ENCODE measurements at places on chromosomes 1 and 21. TPM values are rescaled to one million over a fixed set of nuclear protein-coding genes. Genes with fewer than 3 reads are reported as not detected.

DNA sequence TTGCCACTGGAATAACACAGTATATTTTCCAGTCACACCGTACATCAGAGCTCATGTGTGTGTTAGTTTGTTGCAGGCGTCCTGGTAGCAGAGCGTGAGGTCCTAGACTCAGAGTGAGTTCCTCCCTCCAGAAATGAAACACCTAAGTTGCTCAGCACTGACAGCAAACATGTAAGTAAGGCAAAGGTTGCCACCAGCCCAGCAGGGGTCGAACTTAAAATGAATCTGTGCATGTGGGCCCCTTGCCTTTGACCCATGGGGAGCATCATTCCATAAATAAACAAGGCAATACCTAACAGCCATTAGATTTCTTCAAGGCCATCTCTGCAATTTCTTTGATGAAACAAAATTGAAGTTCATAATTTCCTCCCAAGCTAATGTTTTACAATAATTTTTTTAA, 125.3 kb upstream of the ERG start:
- H3K36me3 ChIP-seq, result no peaks in the 10 kb centered on the region
- no peak overlapping the region for H3K27ac ChIP-seq
- H3K4me1 ChIP-seq, result no peaks in the 10 kb centered on the region
- DNase-seq, result no peak

DNA sequence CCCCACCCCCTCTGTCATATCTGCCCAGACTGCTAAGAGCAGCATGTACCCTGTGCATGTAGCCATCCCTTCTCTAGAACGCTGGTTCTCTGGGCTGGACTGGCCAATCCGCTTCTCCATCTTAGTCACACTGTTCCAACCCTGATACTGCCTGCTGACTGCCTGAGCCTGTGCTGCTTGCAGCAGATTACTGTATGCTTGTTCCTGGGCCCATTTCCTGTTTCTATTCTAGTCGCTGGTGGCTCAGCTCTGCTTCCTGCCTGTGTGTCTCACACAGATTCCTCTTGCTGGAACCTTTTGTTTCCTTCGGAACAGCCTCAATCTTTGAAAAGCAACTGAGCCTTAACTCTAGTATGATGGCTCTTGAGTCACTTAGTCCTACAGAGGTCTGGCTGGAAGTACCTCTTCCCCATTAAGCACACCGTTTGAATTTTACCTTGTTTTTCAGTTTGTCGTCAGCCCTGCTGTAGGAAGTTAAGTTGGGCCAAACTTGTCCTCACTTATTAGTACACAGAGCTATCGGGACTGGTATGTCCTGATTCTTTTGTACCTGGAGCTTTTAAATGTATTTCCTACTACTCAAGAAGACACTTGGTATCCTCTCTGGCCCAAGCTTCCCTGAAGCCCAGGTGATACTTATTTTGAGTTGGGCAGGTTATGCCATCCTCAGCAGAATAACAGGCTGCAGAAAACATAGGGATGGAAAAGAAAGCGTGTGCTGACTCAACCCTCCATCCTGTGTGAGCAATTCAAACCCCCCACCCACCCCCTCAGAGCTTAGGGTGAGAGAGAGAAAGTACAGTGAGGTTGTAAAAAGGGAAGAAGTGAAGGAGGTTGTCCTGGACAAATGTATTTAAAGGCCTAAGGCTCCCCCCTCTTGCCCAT, 43.4 kb upstream of the PIGV start:
- H3K4me1 ChIP-seq, result peaks cover 7% of the 10 kb centered on the region
- peaks cover 86% of the 10 kb centered on the region for H3K36me3 ChIP-seq
- peak overlapping the region; percentile 7 for H3K27ac ChIP-seq
- no peak overlapping the region for H3K4me3 ChIP-seq
- peak; percentile 77 for DNase-seq

DNA sequence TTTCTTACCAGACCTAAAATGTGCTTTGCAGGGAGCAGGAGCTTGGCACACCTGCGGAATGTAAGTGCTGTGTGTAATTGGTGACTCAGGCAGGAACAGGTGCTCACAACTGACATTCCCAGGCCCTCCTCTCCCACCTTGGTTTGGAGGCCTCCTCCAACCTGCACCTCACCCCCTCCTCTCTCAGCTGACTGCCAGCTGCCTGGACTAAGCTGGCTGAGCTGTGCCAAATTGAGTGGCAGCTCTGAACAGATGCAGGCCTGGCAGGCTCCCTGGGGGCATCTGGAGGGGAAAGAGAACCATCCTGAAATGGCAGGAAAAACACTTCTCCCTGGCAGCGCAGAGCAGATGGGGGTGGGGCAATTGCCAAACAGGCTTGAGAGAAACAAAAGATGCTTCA, 91.7 kb upstream of the PGBD5 start:
- no peak overlapping the region for H3K27ac ChIP-seq
- no peak overlapping the region for H3K4me3 ChIP-seq
- DNase-seq, result no peak

DNA sequence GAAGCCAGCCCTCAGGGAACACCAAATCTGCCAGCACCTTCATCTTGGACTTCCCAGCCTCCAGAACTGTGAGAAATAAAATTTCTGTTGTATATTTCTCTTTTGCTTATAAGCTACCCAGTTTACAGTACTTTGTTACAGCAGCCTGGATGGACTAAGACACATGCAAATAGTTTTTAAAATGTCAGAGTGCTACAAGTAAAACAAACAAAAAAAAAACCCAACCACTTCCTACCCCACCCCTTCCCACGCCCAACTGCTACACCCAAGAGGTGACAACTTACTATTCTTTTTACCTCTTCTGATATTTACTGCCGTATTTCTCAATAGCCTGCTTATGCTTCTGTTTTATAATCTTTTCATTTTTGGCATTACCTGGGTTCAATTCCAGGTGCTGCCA, 8.6 kb upstream of the SPSB1 start:
- H3K4me3 ChIP-seq, result no peak overlapping the region
- H3K36me3 ChIP-seq, result no peaks in the 10 kb centered on the region
- DNase-seq, result no peak
- peaks cover 6% of the 10 kb centered on the region for H3K4me1 ChIP-seq
- H3K27me3 ChIP-seq, result no peaks in the 10 kb centered on the region
- no peak overlapping the region for H3K27ac ChIP-seq

GRCh38 chr1:16903054-16903453, 7.3 kb downstream of the RNU1-2 start:
- no peak for DNase-seq
- no peak overlapping the region for H3K4me3 ChIP-seq
- H3K27ac ChIP-seq, result peak overlapping the region; percentile 100
- no peaks in the 10 kb centered on the region for H3K36me3 ChIP-seq
- peaks cover 18% of the 10 kb centered on the region for H3K4me1 ChIP-seq

- H3K27me3 ChIP-seq, result peaks cover 39% of the 10 kb centered on the region
- H3K27ac ChIP-seq, result no peak overlapping the region
- no peak for DNase-seq
- H3K36me3 ChIP-seq, result no peaks in the 10 kb centered on the region
- H3K4me3 ChIP-seq, result no peak overlapping the region
Observed at GRCh38 chr1:181712711-181713110, 229.4 kb downstream of the CACNA1E start.

- H3K27ac ChIP-seq, result peak overlapping the region; percentile 82
- peaks cover 43% of the 10 kb centered on the region for H3K36me3 ChIP-seq
- H3K4me3 ChIP-seq, result peak overlapping the region; percentile 58
Observed at GRCh38 chr1:234603221-234604204, 6.5 kb downstream of the IRF2BP2 start.

- no peak overlapping the region for H3K4me3 ChIP-seq
- no peak for DNase-seq
- no peaks in the 10 kb centered on the region for H3K4me1 ChIP-seq
- H3K36me3 ChIP-seq, result peaks cover 76% of the 10 kb centered on the region
- H3K27me3 ChIP-seq, result no peaks in the 10 kb centered on the region
Observed at GRCh38 chr21:44858291-44858690, 15.2 kb downstream of the PTTG1IP start.

The GBP6 gene
- not detected for total RNA-seq

The KRTAP19-1 gene
- total RNA-seq, result not detected

The DSCAM gene
- not detected for total RNA-seq

The CC2D1B gene
- 34.7 TPM for total RNA-seq

The LMOD1 gene
- not detected for total RNA-seq

The ERICH3 gene
- not detected for total RNA-seq

The TRIM67 gene
- 0.06 TPM for total RNA-seq

The RGS1 gene
- not detected for total RNA-seq

Data from A673 (cell line).